Ammon's horn (tissue), 1 donor: ENCODE measurements at places on chromosomes 5 and 9.

DNA sequence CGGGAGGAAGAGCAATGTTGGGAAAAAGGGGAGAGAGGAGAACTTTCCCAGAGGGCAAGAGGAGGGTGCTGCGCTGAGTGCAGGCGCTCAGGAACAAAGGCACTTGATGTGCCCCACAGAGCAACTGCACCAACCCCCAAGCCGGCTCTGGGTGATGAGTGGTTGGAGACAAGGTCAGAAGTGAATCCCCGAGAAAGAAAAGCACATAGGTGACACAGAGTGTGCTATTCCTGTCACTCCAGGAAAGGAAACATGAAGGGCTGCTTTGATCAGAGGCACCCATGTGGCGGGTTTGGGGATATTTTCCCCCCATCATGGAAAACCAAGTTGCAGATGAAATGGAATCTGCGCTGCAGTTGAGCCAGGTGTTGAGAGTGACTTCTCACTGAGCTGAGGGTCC, 20.7 kb upstream of the SLC25A48 start:
- DNase-seq: no peak

DNA sequence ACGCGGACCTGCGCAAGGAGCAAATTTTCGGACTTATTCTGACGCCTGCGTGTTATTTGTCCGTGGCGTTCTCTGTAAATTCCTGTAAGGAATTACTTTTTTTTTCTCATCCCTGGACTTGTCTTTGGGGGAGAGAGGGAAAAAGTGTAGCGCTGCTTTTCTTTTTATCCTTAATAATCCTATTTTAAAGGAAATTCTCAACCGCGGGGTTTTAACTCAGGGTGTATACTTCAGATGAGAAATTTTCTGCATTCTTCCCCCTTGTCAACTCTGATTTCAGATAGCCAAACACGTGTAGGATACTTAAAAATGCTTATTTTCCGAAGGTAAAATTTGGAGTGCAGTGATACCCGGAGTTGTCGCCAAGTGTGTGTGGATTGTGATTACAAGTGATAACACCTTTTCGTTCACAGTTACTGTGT, 853 bp downstream of the DCP2 start:
- no peak for DNase-seq

GRCh38 chr5:3075309-3075708, 323.8 kb upstream of the IRX2 start:
- DNase-seq: no peak

- DNase-seq: no peak
These were observed 25.1 kb upstream of the UGCG start for GRCh38 chr9:111871499-111871855.

DNA sequence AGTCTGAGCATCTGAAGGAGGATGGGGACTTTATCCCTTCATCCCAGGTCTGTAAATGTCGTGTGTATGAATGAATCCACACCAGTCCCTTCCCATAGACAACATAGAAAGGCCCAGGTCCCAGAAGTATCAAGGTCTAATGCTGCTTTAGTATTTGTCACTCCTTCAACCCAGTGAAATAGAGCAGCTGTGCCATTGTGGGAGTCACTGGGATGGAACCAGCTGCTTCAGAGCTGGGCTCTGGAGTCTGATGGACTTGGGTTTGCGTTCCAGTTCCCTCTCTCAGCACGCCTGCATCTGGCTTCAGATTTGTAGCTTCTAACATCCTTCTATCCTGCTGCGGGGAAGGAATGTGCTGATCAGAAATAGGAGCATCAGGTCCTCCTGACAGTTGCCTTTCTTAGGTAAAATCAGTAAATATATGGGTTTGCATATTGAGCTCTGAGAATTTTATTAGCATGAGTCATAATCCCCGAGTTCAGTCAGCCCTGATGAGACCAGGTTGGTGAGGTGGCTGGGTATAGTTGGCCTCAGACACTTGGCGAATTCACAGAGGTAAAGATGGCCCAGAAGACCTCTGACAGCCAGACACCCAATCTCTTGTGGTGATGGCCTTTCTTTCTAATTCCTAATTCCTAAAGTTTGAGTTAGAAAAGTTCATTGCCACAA, 10.1 kb downstream of the ACO1 start:
- DNase-seq: no peak

GRCh38 chr9:35842020-35842745, 13.2 kb downstream of the TMEM8B start:
- DNase-seq: no peak

- DNase-seq: no peak
These were observed 72.8 kb downstream of the TLE4 start for GRCh38 chr9:79644601-79645000.

GRCh38 chr5:82525626-82526025, 247.5 kb upstream of the RPS23 start:
- DNase-seq: no peak

DNA sequence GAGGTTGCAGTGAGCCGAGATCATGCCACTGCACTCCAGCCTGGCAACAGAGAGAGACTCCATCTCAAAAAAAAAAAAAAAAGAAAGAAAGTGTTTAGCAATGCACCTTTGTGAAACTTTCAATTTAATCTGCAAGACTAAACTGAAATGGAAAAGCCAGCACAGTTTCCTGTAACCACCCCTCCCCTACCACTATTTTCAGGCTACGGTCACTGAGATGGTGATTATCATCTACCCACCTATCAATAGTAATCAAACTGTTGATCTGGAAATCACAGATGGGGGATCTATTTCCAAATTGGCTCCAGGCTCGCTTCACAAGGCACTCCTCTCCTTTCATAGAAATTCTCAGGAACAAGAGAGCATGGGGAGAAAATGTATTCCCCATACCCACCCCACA, 30.6 kb upstream of the IL7R start:
- DNase-seq: no peak
